H7 (cell line): ENCODE measurements at places on chromosomes 4 and X.

- no peak for DNase-seq
Observed at GRCh38 chr4:127403471-127404084, 229.2 kb upstream of the INTU start.

DNA sequence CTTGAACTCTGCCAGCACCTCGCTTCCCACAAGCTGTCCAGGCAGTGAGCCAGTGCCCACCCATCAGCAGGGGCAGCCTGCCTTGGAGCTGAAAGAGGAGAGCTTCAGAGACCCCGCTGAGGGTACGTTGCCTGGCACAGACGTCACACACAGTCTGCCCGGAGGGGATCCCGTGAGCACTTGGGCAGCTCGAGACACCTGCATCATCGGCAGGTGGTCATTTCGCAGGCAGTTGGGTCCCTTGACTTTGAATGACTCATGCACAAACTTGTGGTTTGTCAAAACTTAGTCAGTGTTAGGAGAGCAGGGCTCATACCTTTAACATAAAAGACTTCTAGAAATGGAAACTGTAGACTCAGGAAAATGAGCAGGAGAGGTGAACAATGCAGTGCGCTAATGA, 9.9 kb downstream of the TACC3 start:
- no peak for DNase-seq

- no peak for DNase-seq
Observed at GRCh38 chr4:124032035-124032434, 635.4 kb downstream of the SPRY1 start.

GRCh38 chrX:112654871-112655270, 24.9 kb downstream of the LHFPL1 start:
- DNase-seq = no peak

DNA sequence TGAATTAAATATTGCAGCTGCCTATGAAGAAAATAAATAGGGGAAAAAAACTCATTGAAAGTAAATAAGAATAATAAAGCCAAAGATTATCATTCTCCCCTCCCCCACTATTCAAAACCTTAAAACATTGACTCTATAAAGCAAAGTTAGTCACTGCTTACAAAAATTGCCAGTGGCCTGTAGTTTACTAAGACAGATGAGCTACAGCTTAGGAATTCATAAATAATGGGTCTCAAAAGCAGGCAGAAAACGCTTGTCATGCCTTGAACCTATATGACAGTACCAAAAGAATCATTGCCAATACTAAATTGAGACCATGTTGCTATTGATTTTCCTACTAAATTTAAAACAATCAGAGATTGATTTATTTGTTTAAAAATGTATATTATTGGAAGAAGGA, 78.9 kb downstream of the SLC10A7 start:
- DNase-seq = no peak

DNA sequence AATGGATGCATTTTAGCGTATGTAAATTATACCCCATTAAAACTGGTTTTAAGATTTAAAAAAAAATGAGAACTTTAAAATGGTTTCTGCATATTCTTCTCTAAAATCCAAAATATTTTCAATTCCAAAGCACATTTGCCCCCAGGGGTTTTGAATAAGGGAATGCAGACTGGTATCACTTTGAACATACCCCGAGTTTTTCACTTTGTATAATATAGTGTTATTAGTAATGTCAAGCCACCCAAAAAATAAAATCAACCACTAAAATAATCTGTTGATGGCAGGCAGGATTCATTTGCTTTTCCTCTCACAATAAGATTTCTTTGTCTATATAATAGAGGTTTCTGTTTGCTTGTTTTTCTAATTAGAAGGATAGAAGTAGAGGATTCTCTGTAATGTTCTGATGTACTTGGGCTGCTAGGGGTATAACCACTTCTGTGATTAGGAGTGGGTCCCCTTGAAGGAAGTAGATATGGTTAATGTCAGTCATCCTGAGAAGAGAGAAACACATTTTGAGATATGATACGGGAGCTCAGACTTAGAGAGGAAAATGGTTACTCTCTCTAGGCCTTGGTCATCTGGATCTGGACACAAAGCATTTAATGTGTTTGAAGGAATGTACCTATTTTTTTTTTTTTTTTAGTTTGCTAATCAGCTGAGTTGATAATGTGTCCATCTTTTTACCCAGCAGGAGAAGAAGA, 9.3 kb upstream of the LIN54 start:
- DNase-seq = no peak

DNA sequence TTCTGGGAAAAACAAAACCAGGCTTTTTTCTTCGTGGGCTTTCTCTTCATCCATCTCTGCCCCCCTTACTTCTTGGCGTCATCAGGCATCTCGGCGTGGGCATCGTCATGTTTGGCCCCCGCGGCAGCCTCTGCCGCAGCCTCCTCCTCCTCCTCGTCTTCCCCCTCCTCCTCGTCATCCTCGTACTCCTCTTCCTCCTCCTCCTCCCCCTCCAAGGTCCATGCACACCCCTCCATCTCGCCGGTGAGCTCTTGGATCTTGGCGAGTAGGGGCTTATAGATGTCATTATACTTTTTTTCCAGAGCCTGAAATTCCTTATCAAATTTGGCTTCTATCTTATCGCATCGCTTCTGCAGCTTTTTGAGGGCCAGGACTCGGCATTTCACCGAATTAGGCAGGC, 488 bp downstream of the NAP1L5 start:
- peak; percentile 28 for DNase-seq

- DNase-seq = no peak
Observed at GRCh38 chrX:20609916-20610415, 343.3 kb upstream of the RPS6KA3 start.
